ENCODE measurements at places on chromosomes 12 and 14. TPM values are rescaled to one million over a fixed set of nuclear protein-coding genes. Genes with fewer than 3 reads are reported as not detected.

Gene CLEC1B
- total RNA-seq: not detected

Gene CLEC4D
- not detected for total RNA-seq

Gene IL22
- not detected for total RNA-seq

Gene PRKAB1
- total RNA-seq: 11.8 TPM

Gene DLK1
- total RNA-seq: 0.15 TPM

Gene JKAMP
- total RNA-seq: 65.7 TPM

Gene GZMB
- total RNA-seq: not detected

Gene RTN1
- total RNA-seq: under 0.01 TPM

Gene SMCO2
- not detected for total RNA-seq

Gene KRT74
- not detected for total RNA-seq

Gene ADAM21
- total RNA-seq: under 0.01 TPM

Gene NUAK1
- 3.0 TPM for total RNA-seq

Gene AQP2
- not detected for total RNA-seq

Gene KRT2
- total RNA-seq: not detected

Gene RNASE7
- not detected for total RNA-seq

Gene FSCB
- not detected for total RNA-seq

Gene PRH2
- total RNA-seq: 0.30 TPM

Gene UNC79
- total RNA-seq: not detected

Gene TNS2
- 74.5 TPM for total RNA-seq

Gene PTPRR
- total RNA-seq: not detected

Gene C12orf54
- not detected for total RNA-seq

Gene MFAP5
- 1.8 TPM for total RNA-seq

Gene IFT43
- 44.6 TPM for total RNA-seq

Gene GPR162
- 2.7 TPM for total RNA-seq

Gene REP15
- 0.89 TPM for total RNA-seq

Gene NID2
- total RNA-seq: 85.0 TPM

Gene EIF2S3B
- 0.30 TPM for total RNA-seq

Gene ACVRL1
- 11.3 TPM for total RNA-seq

Gene B4GALNT3
- total RNA-seq: under 0.01 TPM

Gene GPR65
- total RNA-seq: under 0.01 TPM

Gene WNT1
- total RNA-seq: not detected

Gene LRTM2
- total RNA-seq: not detected

Gene CLEC2A
- total RNA-seq: not detected

Gene TSPAN19
- under 0.01 TPM for total RNA-seq

Gene TAS2R50
- not detected for total RNA-seq

Gene GPR137C
- total RNA-seq: 0.59 TPM

Gene EAPP
- 33.3 TPM for total RNA-seq

Gene LUM
- 100 TPM for total RNA-seq

Measured in bronchus fibroblast of lung (primary cell).